ENCODE measurements at places on chromosomes 5 and 9.

GRCh38 chr9:120398286-120398685, 181.7 kb downstream of the CDK5RAP2 start:
- no peak for DNase-seq

- no peak for DNase-seq
These were observed 24.4 kb upstream of the ZNF366 start for GRCh38 chr5:72531496-72532190.

GRCh38 chr5:59458321-59458720, 435.2 kb downstream of the PDE4D start:
- DNase-seq, result no peak

DNA sequence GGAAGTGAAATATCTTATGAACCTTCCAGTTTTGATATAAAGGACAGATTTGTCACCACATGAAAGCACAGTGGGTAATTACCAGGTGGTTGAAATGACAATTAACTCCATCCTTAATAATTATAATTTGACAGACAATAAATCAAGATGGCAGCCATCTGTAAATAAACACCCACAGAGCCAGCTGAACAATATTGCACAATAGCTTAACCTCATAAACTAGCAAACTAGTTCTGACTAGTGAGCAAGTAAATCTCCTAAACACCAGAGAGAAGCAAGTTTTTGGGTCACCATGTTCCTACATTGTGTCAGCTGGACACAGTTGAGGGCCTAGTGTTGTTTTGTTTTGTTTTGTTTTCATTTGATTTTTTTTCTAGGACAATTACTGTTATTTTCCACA, 577.4 kb downstream of the ACTL7B start:
- no peak for DNase-seq

- no peak for DNase-seq
These were observed 92.7 kb upstream of the SAP30L start for GRCh38 chr5:154352960-154353548.

GRCh38 chr9:70261131-70261870, 2.5 kb downstream of the SMC5 start:
- DNase-seq, result no peak

DNA sequence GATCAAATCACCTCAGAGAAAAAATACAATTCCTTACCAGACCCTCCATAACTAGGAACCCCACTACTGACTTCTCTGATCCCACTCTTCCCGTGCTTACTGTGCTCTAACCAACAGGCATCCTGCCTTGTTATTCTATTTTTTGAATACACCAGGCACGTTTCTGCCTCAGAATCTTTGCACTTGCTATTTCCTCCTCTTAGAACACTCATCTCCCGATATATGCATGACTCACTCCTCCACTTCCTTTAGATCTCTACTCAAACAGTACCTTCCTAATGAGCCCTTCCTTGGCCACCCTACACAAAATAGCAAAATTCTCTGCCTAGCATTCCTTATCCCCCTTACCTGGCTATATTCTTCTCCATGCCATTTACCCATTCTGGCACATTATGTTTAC, 43.9 kb downstream of the MAPKAP1 start:
- DNase-seq, result no peak

- no peak for DNase-seq
These were observed 49.9 kb downstream of the ADAMTS12 start for GRCh38 chr5:33841891-33842290.

DNA sequence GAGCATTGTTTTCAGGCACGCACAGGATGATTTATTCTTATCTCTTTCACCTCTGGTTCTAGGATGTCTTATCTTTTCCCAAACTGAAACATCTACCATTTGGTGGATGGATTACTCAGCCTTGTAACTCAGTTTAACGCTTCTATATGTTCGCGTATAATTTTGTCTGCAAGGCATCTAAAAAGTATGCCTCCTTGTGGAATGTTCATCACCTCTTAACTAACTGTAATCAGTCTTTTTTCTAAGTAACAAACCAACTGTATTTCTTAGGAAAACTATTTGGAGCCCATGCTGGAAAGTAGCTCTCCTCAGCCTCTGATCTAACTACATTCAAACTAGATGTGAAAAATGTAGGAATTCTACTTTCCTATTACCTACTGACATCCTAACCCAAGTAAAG, 11.5 kb upstream of the F2RL2 start:
- no peak for DNase-seq

DNA sequence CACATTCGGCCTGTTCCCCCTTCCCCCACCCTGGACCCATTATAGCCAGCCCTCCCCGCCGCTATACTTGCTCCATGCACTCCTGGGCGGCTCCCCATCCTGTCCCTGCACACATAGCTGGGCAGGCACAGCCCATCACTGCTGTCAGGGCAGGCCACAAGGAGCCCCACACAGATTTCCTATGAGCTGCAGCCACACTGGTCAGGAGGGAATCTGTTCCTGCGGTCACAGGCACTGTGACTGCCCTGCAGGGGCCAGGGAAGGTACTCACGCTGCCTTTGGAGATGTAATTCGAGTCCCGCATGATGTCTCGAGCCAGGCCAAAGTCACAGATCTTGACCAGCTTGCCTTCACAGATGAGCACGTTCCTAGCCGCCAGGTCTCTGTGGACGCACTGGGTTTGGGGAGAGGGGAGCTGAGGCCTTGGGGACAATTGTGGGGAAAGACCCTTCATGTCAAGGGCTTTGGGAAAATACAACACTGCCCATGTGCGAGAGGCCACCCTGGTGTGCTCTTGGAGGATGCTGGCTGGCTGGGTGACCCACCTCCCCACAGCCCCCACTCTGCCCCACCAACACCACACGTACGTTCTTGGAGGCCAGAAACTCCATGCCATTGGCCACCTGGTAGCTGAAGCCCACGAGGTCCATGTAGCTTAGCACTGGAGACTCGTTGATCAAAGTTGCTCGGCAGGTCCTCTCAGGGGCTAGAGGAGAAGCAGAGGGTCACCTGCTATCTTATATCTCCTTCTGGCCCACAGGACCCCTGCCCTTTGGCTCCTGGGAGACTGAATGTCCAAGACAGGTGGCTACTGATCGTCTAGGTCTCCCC, 34.5 kb upstream of the CSF1R start:
- DNase-seq, result no peak

GRCh38 chr5:100175346-100175745, 359.8 kb upstream of the FAM174A start:
- DNase-seq, result no peak

GRCh38 chr5:173283318-173284288, 44.6 kb downstream of the STC2 start:
- DNase-seq, result peak; percentile 54

GRCh38 chr9:37104183-37104889, 16.0 kb upstream of the ZCCHC7 start:
- no peak for DNase-seq

DNA sequence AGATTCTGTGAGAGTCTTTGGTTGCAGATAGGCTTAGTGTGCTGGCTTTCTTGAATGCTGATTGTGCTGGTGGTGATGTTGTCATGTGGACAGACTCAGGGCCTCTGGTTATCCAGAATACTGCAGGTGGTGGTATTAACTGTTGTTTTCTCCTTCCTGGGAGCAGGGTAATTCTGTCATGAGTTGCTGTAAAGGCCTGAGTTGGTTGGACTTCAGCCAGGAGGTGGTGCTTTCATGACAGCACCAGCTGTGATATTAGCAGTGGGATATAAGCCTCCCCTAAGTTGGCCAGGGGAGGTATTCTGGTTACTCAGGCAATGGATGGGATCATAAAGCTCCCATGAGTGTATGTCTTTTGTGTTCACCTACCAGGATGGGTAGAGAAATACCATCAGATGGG, 16.4 kb upstream of the RNF180 start:
- no peak for DNase-seq

DNA sequence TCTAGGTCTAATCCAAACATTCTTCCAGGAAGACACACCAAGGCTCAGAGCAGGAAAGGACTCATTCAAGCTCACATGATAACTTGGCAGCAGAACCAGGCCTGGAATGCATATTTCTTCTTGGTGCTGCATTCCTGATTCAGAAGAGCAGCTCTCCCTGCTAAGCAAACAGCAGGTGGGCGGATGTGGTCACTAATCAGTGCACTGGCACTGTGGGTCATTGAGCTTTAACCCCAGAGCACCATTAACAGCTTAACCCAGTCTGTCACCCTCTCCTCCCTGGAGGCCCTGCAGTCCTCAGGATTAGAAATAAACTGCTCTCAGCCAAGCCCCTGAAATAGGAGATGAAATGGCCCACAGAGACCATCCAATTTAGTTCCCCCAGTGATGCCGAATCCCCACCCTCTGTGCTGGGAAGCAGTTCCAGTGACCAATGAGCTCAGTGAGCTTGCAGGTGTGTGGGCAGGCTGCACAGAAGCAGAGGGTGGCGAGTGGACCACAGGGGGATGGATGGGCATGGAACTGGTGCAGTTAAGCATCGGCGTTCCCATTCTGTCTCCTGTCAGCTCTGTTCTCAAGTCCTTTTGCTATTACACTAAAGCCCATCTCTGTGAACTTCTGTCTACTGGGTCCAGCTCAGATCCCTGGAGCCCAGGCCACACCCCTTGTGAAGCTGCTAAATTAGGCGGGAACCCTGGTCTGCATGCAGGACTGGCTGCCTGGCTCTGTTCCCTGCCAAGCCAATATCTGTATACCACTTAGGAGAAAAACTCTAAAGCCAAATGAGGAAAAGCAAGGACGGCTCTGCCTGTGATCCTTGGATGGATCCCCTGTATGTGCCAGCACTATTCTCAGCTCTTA, 16.6 kb upstream of the MEGF9 start:
- no peak for DNase-seq

DNA sequence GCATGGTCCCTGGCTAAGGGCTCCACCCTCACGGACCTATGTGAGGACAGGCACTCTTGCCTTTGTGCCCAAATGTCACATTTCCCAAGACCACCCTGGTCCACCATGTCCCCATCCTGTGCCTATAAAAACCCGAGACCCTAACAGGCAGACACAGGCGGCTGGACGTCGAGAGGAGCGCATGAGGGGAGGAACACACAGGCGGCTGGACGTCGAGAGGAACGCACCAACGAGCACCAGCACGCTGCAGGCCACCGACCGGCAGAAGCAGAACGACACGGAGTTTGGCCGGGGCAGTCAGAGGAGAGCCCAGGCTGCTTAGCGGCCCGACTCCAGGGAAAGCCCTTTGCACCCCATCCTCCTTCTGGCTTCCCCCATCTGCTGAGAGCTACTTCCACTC, 119.9 kb downstream of the ADAMTS2 start:
- no peak for DNase-seq

GRCh38 chr9:4662989-4663792, 1.1 kb downstream of the PLPP6 start:
- DNase-seq, result no peak

DNA sequence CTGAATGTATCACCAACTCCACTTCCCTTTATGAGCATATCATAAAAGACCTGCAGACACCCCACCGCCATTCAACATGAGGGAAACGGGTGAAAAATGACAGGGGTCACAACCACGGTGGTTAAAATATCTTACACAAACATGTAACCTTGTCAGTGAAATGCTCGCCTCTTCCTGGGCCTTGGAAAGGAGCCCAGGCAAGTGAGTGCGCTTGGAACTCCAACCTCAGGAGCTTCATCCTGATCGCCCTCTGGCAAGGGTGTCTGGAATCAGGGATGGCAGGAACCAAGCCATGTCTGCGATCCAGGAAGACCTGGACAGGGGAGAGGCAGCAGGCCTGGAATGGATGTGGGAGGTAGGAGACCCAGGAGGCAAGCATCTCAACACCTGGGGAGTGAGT, 282.7 kb downstream of the GAS1 start:
- DNase-seq, result no peak

DNA sequence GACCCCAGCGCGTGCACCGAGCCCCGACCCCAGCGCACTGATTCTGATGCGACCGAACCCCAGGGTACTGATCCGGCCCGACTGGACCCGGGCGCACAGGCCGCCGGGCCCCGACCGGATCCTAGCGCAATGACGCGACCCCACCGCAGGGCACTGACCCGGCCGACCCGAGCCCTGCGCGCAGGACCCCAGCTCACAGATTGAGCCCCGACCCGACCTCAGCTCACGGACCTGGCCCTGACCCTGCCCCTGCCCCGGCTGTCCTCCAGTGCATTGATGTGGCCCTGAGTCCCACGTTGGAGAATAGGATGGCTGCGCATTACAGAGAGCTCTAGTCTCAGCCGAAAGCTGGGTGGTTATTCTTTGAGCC, 438 bp downstream of the TRIP13 start:
- no peak for DNase-seq

DNA sequence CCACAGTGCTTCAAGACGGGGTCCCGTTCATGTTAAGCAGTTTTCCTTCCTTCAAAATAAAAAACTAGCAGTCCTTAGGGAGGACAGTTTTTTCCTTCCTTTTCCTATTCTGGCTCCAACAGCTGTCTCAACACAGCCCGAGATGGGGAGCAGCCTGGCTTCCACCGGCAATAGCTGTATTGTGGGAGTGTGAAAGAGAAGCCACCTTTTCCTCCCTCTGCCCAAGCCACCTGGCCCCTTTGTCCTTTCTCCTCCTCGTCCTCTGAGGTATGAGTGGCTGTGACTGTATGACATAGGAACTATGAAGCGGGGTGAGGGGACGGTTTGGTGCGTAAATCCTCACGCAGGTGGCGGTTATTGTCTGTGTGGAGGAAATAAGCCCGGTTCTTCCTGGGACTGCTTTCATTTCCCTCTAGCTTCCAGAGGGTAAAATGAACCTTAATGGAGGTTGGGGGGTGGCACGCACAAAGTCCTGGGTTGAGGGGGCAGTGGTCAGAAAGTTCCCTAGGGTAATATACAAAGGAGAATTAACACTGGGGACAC, 292.0 kb upstream of the DMRT1 start:
- no peak for DNase-seq

- DNase-seq, result no peak
These were observed 207.0 kb downstream of the DMAC1 start for GRCh38 chr9:7592321-7593316.

DNA sequence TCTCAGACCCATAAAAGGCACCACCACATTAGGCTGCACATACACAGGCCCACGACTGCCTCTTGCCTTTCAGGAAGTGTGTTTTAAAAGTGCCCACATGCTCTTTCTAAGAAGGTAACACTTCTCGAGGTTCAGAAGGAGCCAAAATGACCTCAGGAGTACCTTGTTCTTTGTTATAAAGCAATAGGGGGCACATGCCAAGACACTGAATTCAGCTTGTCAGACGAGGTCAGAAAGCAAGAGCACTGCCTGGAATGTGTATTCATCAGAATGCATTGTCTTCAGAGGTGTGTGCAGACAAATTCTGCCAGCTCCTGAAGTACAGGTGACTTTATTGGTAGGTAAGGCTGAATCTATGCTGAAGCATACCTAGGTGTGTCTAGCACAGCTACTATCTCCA, 114.5 kb upstream of the IRX1 start:
- DNase-seq, result no peak

DNA sequence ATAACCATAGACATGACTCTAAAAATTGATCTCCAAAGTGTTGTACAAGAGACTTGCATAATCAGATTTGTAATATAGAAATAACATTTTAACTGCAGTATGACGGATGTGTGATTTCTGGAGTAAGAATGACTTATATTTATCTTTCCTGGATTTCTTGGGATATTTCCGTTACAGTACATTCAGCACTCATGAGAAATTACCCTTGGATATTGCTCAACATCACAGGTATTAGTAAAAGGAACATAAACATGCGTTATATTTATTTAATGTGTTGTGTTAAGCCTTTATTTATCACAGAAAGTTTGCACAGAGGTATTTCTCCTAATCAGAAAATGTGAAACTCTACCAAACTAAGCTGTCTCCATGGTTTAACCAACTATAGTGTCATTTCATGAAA, 1823.9 kb upstream of the C9orf72 start:
- no peak for DNase-seq
